ENCODE measurements at places on chromosomes 4 and X. TPM values are rescaled to one million over a fixed set of nuclear protein-coding genes. Genes with fewer than 3 reads are reported as not detected.

- H3K27ac ChIP-seq, result no peak overlapping the region
- no peaks in the 10 kb centered on the region for H3K4me1 ChIP-seq
- H3K27me3 ChIP-seq, result no peaks in the 10 kb centered on the region
- DNase-seq, result no peak
These were observed 153.3 kb upstream of the USP9X start for GRCh38 chrX:40931921-40932320.

The EPGN gene
- total RNA-seq, result not detected

The FMR1NB gene
- total RNA-seq, result not detected

GRCh38 chrX:76248901-76249300, 76.0 kb downstream of the PBDC1 start:
- no peak for DNase-seq
- no peaks in the 10 kb centered on the region for H3K36me3 ChIP-seq
- H3K27me3 ChIP-seq, result no peaks in the 10 kb centered on the region
- no peak overlapping the region for H3K27ac ChIP-seq
- no peak overlapping the region for H3K4me3 ChIP-seq

DNA sequence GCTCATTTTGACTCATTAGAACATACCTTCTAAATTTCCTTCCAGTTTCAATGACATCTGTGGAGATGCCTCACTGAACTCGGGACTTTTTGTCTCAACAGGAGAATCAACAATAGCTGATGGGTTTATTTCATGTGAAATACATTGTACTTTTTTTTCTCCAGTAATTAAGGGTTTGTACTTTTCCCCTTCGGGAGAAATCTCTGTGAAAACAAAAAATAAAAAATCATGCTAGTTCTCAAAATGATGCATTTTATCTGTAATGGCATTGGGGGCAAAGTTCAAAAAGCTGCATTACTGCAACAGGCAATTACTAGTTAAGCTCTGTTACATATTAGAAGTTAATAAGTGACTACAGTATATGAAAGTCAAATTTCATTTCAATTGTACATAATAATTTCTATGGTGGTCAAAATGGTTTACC, 167.3 kb upstream of the SH3RF1 start:
- no peaks in the 10 kb centered on the region for H3K36me3 ChIP-seq
- no peak overlapping the region for H3K27ac ChIP-seq
- no peak overlapping the region for H3K4me3 ChIP-seq

- H3K27ac ChIP-seq, result peak overlapping the region; percentile 93
- H3K4me1 ChIP-seq, result no peaks in the 10 kb centered on the region
- H3K4me3 ChIP-seq, result peak overlapping the region; percentile 94
- H3K36me3 ChIP-seq, result no peaks in the 10 kb centered on the region
These were observed 1.1 kb upstream of the CHIC2 start for GRCh38 chr4:54065282-54066087.

GRCh38 chr4:147090486-147090885, 144.8 kb upstream of the TTC29 start:
- no peak overlapping the region for H3K4me3 ChIP-seq
- no peaks in the 10 kb centered on the region for H3K36me3 ChIP-seq
- DNase-seq, result no peak
- H3K4me1 ChIP-seq, result no peaks in the 10 kb centered on the region
- no peak overlapping the region for H3K27ac ChIP-seq
- H3K27me3 ChIP-seq, result no peaks in the 10 kb centered on the region

The ZNF185 gene
- 20.3 TPM for total RNA-seq

The TASL gene
- not detected for total RNA-seq

- no peaks in the 10 kb centered on the region for H3K27me3 ChIP-seq
- no peak overlapping the region for H3K27ac ChIP-seq
- no peak overlapping the region for H3K4me3 ChIP-seq
- H3K36me3 ChIP-seq, result no peaks in the 10 kb centered on the region
- DNase-seq, result no peak
These were observed 83.5 kb upstream of the PPARGC1A start for GRCh38 chr4:23973308-23973855.

DNA sequence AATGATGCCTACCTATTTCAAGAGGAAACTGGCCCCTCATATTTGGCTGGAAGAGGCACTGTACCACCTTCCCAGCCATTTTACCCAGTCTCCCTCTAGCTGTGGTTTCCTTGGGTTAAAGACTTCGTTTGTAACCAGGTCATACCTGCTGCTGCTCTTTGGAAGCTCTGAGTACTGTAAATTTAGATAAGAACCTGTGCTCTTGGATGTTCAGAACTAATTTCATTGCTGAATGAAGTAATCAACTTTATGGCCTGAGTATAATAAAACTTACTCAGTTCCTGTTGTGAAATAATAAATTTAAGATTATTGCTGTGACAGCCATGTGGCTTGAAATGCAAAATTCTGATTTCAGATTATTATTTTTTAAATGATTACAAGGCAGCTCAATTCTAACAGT, 12.2 kb downstream of the MTTP start:
- H3K4me1 ChIP-seq, result no peaks in the 10 kb centered on the region
- H3K27ac ChIP-seq, result peak overlapping the region; percentile 3
- H3K4me3 ChIP-seq, result no peak overlapping the region

DNA sequence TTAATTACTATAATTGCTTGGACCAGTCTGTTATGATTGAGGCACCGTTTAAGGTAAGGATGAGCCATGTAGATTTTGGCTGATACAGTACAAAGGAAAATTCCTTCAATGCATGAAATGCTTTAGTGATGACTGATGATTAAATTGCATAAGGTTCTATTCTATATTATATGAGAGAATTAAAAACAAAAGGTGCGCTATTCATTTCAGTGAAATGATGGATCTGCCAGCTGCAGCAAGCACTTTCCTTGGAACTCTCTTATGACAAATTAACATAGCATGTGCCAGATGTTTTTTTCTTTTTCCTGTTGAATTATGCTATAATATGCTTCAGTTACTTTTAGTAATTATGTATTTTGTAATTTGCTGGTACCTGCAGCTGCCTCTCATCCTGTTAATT, 98.5 kb downstream of the JADE1 start:
- DNase-seq, result no peak
- no peak overlapping the region for H3K4me3 ChIP-seq
- H3K36me3 ChIP-seq, result no peaks in the 10 kb centered on the region
- no peaks in the 10 kb centered on the region for H3K27me3 ChIP-seq

The NONO gene
- total RNA-seq, result 266 TPM

DNA sequence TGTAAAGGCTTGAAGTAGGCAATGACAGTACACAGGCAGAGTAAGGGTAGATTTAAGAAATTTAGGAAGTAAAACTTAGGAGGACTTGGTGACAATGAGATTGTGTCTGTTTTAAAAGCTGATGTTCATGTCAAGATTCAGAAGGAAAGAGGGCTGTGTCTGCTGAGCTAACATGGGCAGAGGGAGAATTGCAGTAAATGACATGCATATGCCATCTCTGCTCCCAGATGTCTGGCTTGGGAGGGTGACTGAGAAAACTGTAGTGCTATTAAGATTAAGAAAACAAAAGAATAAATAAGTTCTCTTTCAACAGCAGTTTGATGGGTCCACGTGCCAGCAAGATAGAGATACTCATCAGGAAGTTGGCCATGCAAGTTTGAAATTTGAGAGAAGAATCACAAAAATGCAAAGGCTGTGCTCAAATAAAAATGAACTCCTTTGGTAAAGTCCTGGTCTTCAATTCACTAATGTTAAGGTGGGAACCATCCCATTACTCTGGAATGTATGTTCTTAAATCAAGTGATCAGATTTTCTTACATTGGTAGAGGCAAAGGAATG, 7.2 kb downstream of the NFXL1 start:
- H3K4me3 ChIP-seq, result no peak overlapping the region
- DNase-seq, result no peak
- no peaks in the 10 kb centered on the region for H3K36me3 ChIP-seq
- H3K27me3 ChIP-seq, result no peaks in the 10 kb centered on the region
- no peak overlapping the region for H3K27ac ChIP-seq
- no peaks in the 10 kb centered on the region for H3K4me1 ChIP-seq

GRCh38 chr4:24836661-24837242, 41.4 kb downstream of the SOD3 start:
- H3K4me3 ChIP-seq, result no peak overlapping the region
- DNase-seq, result no peak
- H3K27me3 ChIP-seq, result no peaks in the 10 kb centered on the region
- H3K27ac ChIP-seq, result no peak overlapping the region
- H3K4me1 ChIP-seq, result no peaks in the 10 kb centered on the region
- no peaks in the 10 kb centered on the region for H3K36me3 ChIP-seq
